ENCODE measurements at places on chromosomes 2 and 18.

GRCh38 chr18:49645196-49645595 is 83.3 kb downstream of the LIPG start:
- DNase-seq: no peak

GRCh38 chr2:136222862-136223261 is 104.9 kb upstream of the CXCR4 start:
- no peak for DNase-seq

DNA sequence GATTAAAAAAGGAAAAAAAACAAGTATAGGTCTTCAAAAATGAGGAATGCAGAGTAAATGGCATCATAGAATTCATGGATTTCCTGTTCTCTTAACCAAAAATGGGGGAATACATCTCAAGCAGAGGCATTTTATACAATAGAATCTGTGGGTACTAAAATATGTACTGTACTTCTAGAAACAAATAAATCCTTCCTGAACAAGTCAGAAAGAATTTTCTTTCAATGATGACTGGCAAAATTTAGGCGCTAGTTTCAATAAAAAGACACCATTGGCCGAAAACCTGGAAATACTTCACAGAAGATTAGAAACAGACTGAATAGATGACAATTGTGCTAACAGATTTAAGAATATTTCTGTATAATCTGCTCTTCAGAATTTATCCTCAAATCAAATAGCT is 15.1 kb downstream of the TRAK2 start:
- no peak for DNase-seq

GRCh38 chr2:118121986-118122524 is 33.8 kb downstream of the INSIG2 start:
- no peak for DNase-seq

DNA sequence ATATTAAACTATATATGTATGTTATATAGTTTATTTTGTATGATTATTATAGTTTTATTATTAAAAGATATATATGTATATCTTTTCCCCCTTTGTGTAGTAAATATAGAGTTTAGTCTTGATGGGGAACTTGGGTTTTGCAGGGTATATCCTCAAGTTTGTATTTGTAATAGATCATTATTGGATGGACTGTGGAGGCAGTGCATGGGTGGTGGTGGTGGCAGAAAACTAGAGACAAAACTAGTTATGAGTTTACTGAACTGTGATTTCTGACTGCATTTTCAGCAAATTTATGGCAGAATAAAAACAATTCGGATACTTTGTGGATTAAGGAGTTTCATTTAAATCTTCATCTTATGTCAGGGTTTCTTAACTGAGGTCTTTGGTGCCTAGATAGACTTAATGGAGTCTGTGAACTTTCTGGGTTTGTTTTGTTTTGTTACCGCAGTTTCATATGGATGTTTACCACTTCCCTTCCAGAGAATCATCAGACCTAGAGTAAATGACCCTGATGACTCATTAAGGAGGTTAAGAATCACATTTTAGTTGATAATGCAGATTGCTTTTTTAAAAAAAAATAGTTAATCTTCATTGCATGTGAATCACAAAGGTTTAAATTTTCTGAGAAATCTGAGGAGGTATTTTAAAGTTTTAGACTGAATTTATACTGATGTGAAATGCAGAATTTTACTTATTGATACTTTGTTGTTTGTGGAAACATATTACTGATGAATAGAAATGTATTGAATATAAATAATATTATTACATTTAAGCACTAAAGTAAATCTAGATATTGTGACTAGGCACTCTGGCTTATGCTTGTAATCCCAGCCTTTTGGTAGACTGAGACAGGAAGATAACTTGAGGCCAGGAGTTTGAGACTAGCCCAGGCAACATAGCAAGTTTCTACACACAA is 14.5 kb downstream of the EPC2 start:
- no peak for DNase-seq

DNA sequence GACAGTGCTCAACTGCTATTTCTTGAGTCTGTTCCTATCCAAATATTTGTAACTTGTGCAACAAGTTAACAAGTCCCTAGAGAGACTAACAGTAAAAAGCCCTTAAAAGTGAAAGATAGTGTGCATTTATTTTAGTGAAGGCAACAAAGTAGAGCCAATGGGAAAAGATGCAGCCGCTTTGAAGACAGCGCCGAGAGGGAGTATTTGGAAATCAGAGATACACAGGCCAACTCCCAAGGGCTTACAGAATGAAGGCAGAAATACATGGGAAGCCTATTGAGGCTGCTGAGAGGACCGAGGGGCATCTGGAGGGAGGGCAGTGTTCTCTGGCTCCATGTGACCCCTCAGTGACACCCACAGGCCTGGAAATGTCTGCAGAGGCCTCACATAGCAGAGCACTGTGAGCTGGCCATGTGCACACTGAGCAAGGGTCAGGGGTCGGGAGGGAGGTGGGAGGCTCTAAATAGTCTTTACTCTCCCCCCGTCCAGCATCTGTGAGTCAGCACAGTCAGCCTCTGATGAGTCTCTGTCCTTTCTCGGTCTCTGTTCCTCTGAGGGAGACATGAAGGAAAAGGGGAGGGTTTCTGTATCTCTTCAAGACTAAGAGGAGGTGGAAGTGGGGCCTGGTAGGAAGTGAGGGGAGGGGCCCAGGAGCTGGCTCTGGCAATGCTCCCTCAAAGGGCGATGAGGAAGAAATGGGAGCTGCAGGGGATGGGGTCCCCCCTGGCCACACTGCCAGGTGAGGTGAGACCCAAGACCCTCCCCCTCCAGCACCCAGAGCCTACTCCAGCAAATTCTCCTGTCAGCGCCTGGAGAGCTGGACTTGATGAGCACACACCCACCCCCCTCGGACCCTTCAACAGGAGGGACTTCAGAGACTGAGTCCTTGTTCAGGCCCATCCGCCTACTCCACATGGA is 133.6 kb downstream of the SP3 start:
- no peak for DNase-seq

- no peak for DNase-seq
These were observed 153.7 kb upstream of the FBXO11 start for GRCh38 chr2:48059975-48060374.

GRCh38 chr2:172198908-172199307 is 96.2 kb upstream of the DLX2 start:
- no peak for DNase-seq

DNA sequence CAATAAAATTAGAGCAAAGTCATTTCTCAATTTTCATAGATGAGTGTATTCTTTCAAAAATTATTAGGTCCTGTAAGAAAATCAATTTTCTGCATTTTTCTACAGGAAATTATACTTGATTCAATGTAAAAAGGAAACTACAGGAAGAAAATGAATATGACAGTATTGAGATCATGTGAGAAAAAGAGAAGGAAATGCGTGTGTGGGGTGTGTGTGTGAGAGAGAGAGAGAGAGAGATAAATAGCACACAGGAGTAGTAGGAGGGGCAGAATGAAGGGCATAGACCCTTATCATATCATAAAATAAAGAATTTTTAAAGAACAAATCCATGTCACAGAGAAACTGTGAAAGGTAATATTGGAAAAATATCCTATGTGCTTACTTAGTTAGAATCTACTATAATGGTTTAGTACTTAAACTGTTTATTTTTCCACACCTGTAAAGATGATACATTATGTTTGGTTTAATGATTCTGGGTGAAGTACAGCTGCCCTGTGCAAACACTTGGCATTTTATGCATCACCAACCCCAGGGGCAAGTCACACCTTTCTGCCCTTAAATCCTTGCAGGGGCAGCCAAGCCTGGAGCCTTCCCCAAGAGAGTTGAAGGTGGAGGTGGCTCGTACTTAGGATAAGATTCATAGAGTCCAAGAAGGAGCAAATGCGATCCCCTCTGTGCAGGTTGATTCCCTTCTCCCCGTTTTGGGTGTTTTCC is 276.4 kb downstream of the TGIF1 start:
- DNase-seq: no peak

GRCh38 chr2:176753752-176754474 is 458.7 kb upstream of the HNRNPA3 start:
- DNase-seq: no peak

- DNase-seq: no peak
These were observed 568.0 kb downstream of the TRIB2 start for GRCh38 chr2:13284688-13285087.

DNA sequence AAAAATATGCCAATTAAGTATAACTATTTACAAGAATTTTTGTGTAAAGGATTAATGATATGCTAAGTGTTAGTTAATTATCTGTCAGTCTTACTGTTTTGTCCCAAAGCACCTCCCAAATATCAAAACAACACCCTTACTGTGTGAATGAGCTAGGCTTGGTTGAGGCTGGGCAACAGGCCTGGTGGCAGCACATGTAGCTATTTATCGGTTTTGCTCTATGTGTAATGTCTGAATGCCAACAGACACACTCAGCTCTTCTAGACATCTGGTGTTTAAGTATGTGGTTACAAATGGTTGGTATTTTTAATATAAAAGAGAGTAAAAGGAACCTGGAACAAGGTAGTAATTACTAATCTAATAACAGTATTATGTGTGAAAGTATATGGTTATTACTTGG is 175.3 kb downstream of the RAB3GAP1 start:
- no peak for DNase-seq

GRCh38 chr2:234136461-234136860 is 86.0 kb downstream of the SPP2 start:
- no peak for DNase-seq

GRCh38 chr2:9473985-9474360 is 378 bp upstream of the IAH1 start:
- DNase-seq: peak; percentile 83

GRCh38 chr2:183409662-183410061 is 285.4 kb downstream of the NUP35 start:
- DNase-seq: no peak

DNA sequence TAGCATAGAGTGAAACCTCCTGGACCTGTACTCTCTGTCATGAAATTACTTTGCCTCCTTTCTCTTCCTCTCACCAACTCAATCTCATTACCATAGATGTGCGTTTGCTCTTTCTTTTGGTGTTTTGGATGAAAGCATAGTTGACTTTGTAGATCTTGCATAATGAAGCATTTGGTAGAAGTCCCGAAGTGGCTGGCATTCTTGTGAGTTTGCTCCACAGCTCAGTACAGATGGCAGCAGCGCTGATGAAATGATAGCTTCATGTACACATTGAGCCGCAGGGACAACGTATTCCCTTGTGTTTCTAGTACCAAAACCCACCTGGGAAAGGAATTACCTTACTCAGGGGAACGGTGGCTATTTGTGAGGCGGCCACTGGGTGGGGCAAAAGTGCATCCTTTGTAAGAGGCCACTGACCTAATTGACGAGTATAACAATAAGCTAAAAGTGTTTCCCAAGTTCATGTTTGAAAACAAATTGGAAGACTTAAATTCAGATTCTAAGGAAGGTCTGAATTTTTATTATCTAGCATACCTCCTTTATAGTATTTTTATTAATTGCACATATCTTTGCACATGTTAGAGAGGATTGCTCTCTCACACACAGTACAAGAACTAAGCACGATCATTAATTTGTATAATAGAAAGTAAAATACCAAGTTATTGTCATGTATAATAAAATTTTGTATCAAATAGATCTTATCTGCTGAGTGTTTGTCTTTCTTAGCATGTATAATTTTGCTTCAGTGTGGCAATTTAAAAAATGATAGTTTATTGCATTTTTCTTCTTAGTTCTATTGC is 25.4 kb upstream of the CDH7 start:
- DNase-seq: no peak

GRCh38 chr18:7812431-7813063 is 245.4 kb downstream of the PTPRM start:
- no peak for DNase-seq

DNA sequence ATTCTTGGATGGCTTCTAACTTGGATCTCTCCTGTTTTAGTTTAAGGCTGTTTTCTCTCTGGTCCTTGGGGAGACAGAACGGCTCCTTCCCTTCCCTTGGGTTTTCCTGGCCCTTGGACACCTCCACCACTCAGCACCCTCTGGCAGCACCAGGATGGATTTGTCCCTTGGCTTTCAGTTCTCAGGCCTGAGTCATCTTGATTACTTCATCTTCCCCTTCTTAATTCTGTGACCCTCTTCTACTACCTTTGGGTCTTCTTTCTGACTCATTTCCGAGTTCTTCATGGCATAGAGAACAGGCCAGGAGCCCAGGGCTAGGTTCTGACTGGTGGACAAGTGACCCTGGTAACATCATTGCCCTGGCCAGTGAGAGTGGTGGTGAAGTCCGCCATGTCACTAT is 14.9 kb downstream of the IGFBP2 start:
- DNase-seq: no peak

DNA sequence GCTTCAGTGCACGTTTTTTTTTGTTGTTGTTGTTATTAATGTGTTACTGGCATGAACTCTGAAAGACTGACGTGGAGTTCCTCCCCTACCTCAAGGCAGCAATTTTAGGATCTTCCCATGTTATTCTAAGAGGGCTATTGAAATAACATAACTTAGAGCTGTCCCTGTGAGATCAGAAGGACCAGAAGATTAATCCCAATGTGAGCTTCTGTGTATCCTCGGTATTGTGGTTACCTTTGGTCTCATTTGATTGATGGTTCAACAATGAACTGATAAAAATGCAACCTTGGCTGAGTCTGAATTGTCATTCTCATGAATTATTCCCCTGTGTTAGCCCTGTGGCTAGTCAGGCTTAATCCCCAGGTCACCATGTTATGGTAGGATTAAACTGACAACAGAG is 394.1 kb downstream of the TRIB2 start:
- DNase-seq: no peak

DNA sequence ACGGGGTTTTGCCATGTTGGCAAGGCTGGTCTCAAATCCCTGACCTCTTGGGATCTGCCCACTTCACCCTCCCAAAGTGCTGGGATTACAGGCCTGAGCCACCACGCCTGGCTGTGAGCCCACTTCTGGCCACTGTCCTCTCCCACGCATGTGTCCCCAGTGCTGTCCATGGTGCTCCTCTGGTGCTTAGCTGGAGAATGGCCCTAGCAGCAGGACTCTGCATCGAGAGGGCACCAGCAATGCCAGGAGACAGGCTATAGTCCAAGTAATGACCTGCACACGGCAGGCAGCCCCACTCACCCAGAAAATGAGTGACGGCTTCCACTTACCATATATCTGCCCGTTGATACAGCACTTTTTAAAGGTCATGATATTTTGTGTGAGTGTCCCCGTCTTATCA is 66.3 kb upstream of the NARS1 start:
- DNase-seq: no peak

GRCh38 chr2:59413751-59414570 is 1139.5 kb downstream of the BCL11A start:
- no peak for DNase-seq

DNA sequence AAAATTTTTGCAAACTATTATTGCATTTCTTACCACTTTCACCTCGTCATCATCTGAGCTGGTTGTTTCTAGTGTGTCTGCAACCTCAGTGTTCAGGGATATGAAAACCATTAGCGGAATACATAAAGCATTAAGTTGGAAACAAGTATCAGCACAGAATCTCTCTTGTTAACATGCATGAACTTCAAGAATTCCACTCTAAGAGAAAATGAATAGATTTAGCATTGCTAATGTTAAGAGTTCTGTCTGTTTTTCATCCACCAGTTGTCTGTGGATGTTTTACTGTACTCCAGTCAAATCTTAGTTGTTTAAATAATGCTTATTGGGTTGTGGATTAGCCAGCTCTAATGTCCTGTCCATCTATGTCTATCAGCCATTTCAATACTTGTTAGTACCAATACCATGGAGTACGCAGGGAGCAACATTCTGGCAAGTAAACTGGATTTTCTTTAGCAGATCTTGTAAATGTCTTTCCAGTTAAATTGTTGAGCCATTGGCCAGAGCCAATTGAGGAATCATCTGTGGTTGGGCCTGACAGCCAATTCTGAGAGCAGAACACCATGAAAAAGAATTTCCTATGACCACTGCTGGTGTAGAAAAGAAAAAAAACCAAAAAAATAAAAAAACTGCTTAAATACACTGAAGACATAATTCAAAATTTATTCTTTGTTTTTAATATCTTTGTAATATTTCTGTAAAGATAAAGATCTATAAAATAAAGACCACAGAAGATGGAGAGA is 82.5 kb downstream of the SLC8A1 start:
- DNase-seq: no peak
